ENCODE measurements at places on chromosomes 16 and 17. TPM values are rescaled to one million over a fixed set of nuclear protein-coding genes. Genes with fewer than 3 reads are reported as not detected.

DNA sequence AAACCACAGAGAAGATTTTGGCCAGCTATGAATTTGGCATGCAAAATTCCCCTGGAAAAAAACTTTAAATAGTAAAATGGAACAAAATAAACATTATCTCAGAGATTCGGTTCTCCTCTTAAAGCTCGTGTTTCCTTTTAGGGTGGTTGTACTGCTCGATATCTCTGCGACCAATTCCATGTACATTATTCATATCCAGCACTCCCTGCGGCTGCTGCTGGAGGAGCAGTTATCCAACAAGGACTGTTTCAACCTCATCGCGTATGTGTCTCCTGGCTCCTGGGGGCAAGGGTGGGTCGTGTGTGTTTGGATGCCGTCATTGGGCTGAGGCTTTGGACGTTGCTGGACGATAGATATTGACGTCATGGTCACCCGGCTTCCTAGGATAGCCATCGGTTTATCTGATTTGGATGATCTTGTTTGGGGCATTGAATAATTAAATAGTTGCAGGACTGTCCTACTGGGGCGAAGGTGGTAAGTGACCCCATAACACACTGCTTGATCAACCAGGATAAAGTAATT, 33.8 kb downstream of the VWA3A start:
- no peak for DNase-seq

GRCh38 chr17:79832218-79833109, 6.8 kb downstream of the CBX4 start:
- DNase-seq: peak; percentile 21

DNA sequence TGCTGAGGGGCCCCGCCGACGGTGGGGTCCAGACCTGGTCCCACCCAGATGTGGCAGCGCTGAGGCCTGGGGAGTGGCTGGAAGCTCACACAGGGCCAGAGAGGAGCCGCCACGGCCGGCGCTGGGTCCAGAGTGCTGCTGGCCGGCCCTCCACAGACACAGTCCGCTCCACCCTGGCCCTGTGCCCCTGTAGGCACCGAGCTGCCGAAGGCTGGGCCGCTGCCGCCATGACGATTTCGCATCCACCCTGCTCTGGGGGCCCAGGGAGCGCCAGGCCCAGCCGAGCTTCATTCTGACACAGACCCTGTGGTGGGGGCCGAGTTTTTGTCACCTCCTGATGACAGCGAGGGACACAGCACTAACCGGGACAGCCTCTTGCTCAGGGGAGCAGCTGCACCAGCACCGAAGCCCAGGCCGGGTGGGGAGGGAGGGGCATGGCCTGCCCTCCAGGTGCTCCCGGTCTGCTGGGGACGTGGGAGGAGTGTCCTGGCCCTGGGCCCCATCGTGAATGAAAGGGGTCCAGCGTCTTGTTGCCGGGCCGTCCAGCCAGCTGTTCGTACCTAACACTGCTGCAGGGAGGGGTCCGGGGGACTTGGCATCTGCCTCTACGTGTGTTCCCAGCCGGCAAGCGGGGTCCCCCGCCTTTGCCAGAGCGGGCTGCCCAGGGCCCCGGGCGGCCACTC, 27.1 kb upstream of the SSTR5 start:
- DNase-seq: peak; percentile 88

- DNase-seq: no peak
These were observed 4.0 kb upstream of the ADGRG3 start for GRCh38 chr16:57663917-57664661.

DNA sequence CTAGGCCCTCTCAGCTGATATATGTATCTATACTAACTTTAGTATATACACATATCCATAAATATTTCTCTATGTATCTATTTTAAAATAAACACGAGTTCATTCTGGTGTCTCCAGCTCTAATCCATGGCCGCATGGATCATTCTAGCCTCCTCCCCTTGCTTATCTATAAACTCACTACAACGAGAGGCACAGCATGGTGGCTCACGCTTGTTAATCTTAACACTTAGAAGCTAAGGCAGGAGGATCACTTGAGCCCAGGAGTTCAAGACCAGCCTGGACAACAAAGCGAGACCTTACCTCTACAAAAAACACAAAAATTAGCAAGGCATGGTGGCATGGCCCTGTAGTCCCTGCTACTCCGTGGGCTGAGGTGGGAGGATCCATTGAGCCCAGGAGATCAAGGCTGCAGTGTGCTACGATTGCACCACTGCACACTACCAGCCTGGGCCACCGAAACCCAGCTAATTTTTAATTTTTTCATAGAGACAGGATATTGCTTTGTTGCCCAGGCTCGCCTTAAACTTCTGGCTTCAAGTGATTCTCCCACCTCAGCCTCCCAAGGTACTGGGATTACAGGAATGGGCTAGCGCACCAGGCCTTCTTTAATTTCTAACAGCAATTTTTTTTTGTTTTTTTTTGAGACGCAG, 3.9 kb upstream of the ZNF207 start:
- no peak for DNase-seq

DNA sequence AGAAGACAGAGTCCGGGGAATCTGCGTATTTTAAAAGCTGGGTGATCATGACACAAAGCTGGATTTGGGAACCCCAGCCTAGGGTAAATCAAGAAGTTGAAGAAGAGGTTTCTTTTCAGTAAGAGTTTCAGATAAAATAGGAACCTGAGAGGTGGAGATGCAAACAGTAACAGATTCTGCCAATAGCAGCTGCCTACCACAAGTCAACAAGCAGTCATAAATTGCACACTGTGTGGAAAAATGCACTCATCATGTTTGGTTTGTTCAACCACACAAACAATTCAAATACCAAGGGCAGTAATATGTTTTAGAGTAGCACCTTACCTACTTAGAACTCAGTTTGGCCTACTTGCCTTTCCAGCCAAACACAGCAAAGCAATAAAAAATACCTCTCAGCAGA, 14.0 kb downstream of the MYO1D start:
- no peak for DNase-seq

- DNase-seq: no peak
These were observed 45.1 kb downstream of the BRIP1 start for GRCh38 chr17:61818225-61818624.

HSF5 gene
- polyA plus RNA-seq: not detected

HP gene
- polyA plus RNA-seq: 0.59 TPM

MPV17L gene
- 4.7 TPM for polyA plus RNA-seq

DNA sequence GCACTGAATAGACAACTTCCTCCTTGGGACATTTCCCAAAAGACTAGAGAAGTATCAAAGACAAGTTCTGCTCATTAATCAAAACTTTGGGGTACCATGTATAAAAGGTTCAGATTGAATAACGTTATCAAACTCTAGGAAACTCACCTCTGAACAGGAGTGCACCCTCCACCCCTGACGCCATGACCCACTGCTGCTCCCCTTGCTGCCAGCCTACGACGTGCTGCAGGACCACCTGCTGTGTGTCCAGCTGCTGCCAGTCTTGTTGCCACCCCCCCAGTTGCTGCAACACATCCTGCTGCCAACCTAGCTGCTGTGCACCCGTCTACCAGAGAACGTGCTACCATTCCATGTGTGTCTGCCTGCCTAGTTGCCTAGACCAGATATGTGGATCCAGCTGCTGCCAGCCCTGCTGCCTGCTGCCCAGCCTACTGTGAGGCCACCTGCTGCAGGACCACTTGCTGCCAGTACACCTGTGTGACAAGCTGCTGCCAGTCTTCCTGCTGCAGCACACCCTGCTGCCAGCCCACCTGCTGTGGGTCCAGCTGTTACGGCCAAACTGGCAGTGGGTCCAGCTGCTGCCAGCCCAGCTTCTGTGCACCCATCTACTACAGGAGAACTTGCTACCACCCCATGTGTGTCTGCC, 13.8 kb upstream of the KRTAP9-2 start:
- peak; percentile 7 for DNase-seq

GRCh38 chr16:3023415-3023668, 400 bp downstream of the HCFC1R1 start:
- DNase-seq: peak; percentile 74

DNA sequence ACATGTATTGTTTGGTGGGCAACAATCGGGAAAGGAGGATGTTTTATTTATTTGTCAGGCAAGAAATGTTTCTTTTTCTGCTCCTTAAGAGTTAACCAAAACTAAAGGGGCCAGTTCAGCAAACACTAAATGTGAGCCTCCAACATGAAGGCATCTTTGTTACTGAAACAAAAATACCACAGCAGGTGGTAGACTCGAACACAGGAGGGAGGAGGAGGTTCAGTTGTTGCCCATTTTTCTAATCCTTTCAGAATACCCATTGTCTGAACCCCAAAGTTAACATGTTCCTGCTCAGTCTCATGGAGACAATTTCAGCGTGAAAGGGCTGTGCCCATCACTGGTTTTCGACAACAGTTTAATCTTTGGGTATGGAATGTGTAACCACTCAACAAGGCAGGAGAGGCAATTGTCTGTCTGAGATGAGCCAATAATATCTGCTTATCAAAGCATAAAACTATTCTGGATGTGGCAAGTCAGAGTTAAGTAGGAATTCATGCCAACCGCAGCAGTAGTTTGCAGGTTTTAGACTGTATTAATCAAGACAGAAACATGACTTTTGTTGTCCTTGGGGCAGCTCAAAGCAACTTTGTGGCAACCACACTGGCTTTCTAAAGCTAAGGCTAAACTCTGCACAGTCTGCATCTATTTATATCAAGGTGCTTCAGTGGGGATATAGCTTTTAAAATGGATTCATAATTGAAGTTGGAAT, 211.7 kb downstream of the FTO start:
- DNase-seq: no peak

WNK4 gene
- polyA plus RNA-seq: 0.36 TPM

- DNase-seq: no peak
These were observed 16.9 kb upstream of the CPD start for GRCh38 chr17:30361766-30362279.

GRCh38 chr16:88792078-88792550, 7.1 kb upstream of the PIEZO1 start:
- DNase-seq: no peak

DNA sequence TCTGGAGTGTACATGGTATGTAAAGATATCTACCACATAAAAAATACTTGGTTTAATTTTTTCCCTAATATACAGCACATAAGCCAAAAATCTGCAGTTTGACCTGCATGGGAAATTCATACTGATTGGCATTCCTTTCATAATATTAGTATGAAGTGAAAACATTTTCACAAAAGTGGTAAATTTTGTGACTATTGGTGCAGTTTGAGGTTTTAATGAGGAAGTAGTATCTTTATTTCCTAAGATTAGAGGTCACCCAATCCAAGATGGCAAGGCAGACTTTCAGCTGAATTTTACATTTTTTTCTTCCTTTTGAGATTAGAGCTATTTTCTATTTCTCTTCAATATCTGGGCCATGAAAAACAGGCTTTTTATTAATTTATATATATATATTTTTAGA, 21.2 kb downstream of the METTL9 start:
- DNase-seq: no peak

DNAJA2 gene
- 47.4 TPM for polyA plus RNA-seq

GRCh38 chr16:57761301-57761700, 25.7 kb downstream of the KATNB1 start:
- DNase-seq: no peak

- no peak for DNase-seq
These were observed 15.2 kb downstream of the CNGB1 start for GRCh38 chr16:57955572-57956188.

HSD17B1 gene
- polyA plus RNA-seq: 2.7 TPM

DNA sequence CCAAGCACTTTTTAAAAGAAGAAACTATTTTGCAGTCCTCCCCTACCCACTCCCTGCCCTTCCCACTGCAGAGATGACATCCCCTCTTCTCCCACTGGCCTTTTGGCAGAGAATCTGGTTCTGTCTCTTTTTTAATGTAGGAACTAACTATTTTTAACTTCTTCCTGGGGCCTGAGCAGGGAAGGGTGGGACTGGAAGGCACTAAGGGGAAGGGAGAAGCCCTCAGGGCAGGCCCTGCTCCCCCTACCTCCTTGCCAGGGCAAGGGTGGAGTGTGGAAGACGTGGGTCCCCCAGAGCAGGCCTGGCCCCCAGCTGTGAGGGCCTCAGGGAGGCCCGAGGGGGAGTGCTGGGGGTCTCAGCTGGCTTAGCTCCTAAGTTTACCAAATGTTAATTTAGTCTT, 19.5 kb downstream of the UNC13D start:
- peak; percentile 82 for DNase-seq

SPIRE2 gene
- 1.9 TPM for polyA plus RNA-seq

GRCh38 chr17:39547713-39548478, 59.8 kb downstream of the NEUROD2 start:
- DNase-seq: peak; percentile 53

GRCh38 chr16:19005561-19006445, 22.1 kb downstream of the TMC7 start:
- peak; percentile 26 for DNase-seq

DNA sequence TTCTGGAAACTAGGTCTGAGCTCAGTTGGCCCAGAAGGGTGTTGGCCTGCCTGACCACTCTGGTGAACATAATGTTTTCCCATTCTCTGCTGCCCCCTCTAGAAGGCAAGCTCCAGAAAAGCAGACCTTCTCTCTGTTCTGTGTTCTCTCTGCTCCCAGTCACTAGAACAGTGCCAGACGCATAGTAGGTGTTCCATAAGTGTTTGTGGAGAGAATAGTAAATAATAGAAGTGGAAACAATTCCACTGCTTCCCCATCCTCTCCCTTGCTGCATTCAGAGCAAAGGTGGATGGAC, 32.2 kb upstream of the ETV4 start:
- peak; percentile 32 for DNase-seq

- DNase-seq: no peak
These were observed 999.7 kb downstream of the CDH11 start for GRCh38 chr16:64122177-64122576.

All from muscle of leg (tissue), 16 donors.